Posterior vena cava (tissue), 2 donors: ENCODE measurements at places on chromosomes 7 and 10. TPM values are rescaled to one million over a fixed set of nuclear protein-coding genes. Genes with fewer than 3 reads are reported as not detected.
A peak's percentile ranks its signal among the peaks of the same experiment; 100 is the strongest.

Gene ITIH5
- total RNA-seq, result 67.0 TPM

Gene BLNK
- total RNA-seq, result 3.2 TPM

Gene GSTO2
- total RNA-seq, result 0.48 TPM

Gene TAS2R4
- 1.3 TPM for total RNA-seq

Gene HYAL4
- total RNA-seq, result not detected

Gene CYP3A7
- total RNA-seq, result not detected

GRCh38 chr7:14738086-14738485 lies 164.5 kb downstream of the DGKB start:
- DNase-seq, result no peak

GRCh38 chr10:74677951-74678350 lies 148.4 kb upstream of the KAT6B start:
- DNase-seq, result no peak

GRCh38 chr10:124162136-124162535 lies 68.7 kb upstream of the CHST15 start:
- DNase-seq, result peak; percentile 35

GRCh38 chr10:27241010-27241651 lies 534 bp upstream of the ACBD5 start:
- peak; percentile 82 for DNase-seq

DNA sequence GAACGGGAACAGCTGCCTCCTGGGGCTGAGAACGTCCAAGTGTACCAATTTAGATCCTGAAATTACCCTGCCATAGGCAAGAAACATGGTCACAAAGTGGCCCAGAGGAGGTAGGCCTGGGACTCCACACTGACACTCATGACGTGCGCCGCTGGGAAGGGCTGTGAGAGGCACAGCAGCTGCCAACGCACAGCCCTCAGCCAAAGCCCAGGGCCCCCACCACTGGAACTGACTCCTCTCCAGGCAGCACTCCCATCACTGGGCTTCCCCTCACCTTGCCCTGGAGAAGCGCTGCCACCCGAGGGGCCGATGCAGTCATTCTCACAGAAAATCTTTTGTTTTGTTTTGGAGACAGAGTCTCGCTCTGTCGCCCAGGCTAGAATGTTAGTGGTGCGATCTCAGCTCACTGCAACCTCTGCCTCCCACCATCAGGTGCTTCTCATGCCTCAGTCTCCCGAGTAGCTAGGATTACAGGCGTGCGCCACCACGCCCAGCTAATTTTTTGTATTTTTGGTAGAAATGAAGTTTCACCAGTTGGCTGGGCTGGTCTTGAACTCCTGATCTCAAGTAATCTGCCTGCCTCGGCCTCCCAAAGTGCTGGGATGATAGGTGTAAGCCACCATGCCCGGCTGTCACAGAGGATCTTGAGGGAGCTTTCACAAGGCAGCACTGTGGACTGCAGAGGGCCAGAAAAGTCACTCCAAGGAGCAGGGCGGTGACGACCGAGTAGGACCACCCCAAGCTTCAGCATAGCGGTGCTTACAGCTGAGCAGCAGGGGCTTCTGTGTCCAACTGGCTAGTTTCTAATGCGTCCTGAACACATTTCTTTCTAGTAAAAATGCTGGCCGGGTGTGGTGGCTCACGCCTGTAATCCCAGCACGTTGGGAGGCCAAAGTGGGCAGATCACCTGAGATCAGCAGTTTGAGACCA lies 13.5 kb downstream of the GUSB start:
- DNase-seq, result peak; percentile 55

GRCh38 chr10:64771253-64772050 lies 1250.3 kb downstream of the REEP3 start:
- DNase-seq, result no peak

GRCh38 chr7:29038463-29038862 lies 80.3 kb upstream of the TRIL start:
- no peak for DNase-seq

- DNase-seq, result no peak
Measured at GRCh38 chr7:101250324-101250723, 5.4 kb upstream of the FIS1 start.

DNA sequence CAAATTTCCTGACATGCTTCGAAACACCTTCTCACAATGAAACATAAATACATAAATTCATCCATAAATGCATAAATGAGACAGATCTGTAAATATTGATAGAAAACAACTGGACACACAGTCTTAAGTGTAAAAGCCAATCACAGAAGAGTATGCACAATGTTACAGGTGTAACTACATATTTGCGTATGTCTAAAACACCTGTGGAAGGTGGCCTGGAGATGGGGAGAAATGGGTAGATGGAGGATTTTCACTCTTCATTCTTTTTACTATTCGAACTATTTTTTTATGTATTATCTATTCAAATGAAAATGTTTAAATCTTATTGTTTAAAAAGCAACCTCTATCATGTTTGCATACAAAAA lies 860 bp downstream of the IQUB start:
- DNase-seq, result no peak

DNA sequence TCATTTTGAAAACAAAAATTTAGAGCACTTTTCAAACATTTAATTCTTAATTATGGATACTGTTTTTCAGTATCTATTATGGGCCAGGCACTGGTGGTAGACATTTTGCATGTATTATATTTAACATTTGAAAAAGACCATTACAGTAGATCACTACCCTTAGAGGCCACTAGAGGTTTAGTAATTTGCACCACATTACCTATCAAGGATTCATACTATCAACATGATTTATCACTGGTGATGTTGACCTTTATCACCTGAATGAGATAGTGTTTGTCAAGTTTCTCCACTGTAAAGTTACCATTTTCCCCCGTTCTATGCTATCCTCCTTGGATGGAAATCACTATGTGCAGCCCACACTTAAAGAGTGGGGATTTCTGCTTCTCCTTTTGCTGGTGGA lies 4.4 kb upstream of the SNX13 start:
- DNase-seq, result no peak

GRCh38 chr7:138543739-138544138 lies 83.7 kb downstream of the TRIM24 start:
- DNase-seq, result no peak
